ENCODE measurements at places on chromosomes 2 and 18. TPM values are rescaled to one million over a fixed set of nuclear protein-coding genes. Genes with fewer than 3 reads are reported as not detected.

GRCh38 chr18:58258692-58259342 lies 214.8 kb downstream of the NEDD4L start:
- no peak for DNase-seq

DNA sequence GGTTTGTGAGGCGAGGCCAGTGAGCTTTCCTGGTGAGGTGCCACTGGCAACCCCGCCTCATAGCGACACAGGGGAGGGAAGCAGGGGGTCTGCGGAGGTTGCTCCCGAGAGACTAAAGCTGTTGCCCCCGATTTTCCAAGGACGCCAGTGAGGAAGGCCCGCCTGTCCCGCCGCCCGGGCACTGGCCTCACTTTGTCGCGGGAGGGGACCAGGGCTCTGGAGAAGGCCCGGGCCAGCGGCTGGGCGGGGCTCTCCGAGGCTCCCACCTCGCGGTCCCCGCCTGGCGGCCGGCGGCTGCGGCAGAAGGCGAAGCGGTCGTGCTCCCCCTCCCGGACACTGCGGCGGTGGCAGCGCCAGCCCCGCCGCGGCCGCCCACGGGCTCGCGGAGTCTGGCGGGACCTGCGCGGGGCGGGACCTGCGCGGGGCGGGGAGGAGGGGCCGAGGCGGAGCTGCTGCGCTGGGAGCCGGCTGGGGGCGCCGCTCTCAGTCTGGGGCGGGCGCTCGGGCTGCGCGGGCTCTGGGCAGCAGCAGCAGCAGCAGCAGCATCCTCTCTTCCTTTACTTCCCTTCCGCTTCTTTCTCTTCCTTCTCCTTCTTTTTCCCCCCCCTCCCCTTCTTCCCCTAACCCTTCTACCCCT lies at the start of gene MAP2:
Gene MAP2, plus strand, starts transcription at position 486 of the 637 bp plus-strand sequence. CDS start 229,124 bp downstream, outside the sequence.
- DNase-seq = peak; percentile 96

DNA sequence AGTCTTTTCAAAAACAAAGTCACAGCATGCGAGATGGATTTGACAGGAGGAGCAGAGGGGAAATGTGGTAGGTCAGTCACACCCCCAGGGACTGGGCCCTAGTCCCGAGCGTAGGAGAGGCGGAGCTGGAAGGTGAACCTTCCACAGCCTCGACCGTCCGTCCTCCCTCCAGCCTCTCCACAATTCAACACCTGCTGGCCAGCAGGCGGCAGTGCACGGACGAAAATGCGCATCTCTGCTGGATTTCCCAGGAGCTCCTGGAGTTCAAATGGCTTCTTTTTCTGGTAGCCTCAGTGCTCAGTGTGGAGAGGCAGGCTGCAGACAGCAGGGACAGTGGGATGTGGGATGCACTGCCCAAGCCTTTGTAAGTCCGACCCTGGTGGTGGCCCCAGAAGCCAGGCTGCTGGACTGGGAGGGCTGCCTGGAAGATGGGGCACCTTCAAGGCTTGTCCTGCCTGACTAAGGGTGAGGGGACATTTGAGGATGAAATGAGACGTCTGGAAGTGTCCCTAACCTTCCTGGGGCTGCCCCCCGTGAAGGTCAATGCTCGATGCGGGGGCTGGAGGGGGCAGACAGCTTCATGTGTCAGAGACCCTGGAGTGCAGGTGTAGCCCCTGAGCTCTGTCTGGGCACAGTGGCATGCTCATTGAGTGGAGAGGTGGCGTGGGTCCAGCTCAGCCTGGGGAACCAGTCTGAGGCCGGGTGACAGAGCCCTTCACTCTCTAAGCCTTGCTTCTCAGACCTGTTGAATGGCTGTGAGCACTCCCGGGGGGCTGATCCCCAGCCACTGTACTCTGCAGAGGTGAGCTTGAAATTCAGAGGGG lies 189.5 kb downstream of the TFCP2L1 start:
- peak; percentile 83 for DNase-seq

- peak; percentile 77 for DNase-seq
These were observed at the start of gene LAMA3 for GRCh38 chr18:23689031-23689615. Gene LAMA3, plus strand, starts transcription at chr18:23689453. Its CDS starts 231 bp downstream, at chr18:23689684.

- DNase-seq = no peak
These were observed 89.8 kb downstream of the CABYR start for GRCh38 chr18:24228667-24229041.

DNA sequence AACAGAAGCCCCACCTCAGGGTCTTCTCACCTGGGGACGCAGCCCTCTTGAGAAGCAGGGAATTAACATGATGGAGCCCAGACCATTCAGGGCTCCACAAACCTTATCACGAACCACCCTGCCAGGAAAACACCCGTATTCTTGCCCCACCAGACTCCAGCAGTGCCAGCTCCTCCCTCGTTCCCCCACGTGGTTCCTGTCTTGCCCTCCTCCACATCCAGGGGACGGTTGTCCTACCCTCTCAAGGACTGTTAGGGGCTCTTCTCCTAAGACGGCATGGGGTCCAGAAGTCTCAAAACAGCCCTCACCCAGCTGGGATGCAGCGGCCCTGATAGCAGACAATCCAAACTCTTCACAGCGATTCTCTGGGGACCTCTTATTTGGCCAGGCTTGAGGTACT lies 372.2 kb upstream of the HS6ST1 start:
- DNase-seq = no peak

DNA sequence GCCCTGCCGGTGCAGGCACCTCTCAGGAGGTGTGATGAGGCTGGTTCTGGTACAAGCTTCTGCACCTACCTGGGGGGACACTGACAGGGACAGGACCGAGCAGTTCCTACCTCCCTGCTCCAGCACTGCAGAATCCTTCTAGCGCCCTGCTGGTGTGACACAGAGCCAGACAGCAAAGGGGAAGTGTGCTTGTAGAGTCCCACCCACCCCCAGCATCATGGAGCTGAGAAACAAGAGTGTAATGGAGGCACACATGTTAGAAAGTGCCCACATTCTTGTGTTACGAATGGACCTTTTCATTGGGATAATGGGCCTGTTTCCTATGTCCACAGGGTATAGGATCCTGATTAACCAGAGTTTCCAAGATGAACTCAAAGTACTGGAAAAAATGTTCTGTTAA lies 38.3 kb downstream of the OXER1 start:
- DNase-seq = peak; percentile 11

GRCh38 chr2:101173707-101174295 lies 22.6 kb upstream of the TBC1D8 start:
- DNase-seq = no peak

GRCh38 chr18:11901826-11902438 lies 6.2 kb downstream of the MPPE1 start:
- no peak for DNase-seq

DNA sequence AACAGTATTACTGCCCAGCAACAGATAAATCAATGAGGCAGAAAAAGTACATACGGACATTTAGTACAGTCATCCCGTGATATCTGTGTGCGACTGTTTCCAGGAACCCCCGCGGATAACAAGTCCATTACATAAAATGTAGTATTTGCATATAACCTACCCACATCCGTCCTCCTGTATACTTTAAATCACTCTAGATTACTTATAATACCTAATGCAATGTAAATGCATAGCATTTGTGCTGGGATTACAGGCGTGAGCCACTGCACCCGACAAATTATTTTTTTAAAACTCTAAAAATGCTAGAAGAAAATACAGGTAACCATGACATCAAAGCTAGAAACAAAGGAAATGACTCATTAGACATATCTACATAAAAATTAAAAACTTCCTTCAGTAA lies 91.6 kb downstream of the FAM161A start:
- no peak for DNase-seq

GRCh38 chr18:396251-396555 lies 104.3 kb downstream of the COLEC12 start:
- no peak for DNase-seq

DNA sequence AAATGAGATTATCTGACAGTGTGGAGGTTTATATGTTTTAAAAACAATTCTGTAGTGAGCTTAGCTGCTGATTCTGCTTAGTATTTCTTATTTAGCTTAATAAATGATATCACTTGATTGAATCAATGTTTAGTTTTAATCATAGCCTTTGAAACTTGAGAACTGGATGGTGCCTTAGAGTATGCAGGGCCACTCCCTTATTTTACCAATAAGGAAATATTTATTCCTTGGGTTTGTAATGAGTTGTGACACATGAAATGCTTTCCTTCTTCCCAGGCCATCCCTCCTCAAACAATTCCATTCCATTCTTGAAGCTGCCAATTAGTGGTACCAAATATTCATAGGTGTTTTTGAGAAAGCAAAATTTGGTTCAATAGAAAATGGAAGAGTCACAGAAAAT lies 183.8 kb upstream of the DCC start:
- DNase-seq = no peak

GRCh38 chr2:85303780-85304531 lies 23.8 kb downstream of the TGOLN2 start:
- DNase-seq = no peak

DNA sequence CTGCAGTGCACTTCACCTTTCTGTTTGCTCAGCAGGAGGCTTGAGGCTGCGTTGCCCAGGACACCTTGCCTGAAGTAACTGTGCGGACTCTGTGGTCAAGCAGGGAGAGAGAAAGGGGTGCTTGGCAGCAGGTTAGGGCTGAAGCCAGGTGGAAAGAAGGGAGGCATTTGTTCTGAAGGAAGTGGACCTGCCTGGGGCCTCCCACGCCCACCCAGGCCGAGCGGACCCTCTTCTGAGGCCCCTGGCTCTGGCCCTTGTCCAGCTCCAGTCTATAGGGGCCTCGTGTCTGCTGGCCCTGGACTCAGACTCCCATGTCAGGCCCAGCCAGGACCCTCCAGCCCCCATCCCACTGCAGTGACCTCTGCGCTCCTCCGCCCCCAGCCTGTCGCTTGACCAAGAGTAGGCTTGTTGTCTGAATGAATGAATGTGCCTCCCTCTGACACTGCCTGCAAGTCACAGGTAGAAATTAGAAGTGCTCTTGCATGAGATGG lies 2.5 kb downstream of the SNED1 start:
- DNase-seq = peak; percentile 49

GRCh38 chr18:8912348-8913326 lies 189.9 kb upstream of the NDUFV2 start:
- DNase-seq = no peak

DNA sequence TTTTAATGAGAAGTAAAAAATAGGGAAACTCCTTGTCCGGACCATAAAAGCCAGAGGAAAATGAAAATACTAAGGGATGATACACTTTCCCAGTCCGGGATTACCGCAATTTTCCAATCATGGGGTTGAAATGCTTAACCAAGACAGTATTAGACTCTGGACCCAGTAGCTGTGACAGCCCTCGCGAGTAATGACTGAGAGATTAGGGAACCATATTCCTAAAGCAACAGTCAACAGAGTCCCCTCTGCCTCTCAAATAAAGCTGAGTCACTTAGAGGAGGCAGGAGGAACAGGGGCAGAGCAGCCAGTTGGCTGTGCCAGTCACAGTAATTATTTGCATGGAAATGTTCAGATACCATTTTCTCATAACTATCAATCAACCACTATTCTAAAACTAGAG lies 34.8 kb downstream of the GPATCH11 start:
- no peak for DNase-seq

DNA sequence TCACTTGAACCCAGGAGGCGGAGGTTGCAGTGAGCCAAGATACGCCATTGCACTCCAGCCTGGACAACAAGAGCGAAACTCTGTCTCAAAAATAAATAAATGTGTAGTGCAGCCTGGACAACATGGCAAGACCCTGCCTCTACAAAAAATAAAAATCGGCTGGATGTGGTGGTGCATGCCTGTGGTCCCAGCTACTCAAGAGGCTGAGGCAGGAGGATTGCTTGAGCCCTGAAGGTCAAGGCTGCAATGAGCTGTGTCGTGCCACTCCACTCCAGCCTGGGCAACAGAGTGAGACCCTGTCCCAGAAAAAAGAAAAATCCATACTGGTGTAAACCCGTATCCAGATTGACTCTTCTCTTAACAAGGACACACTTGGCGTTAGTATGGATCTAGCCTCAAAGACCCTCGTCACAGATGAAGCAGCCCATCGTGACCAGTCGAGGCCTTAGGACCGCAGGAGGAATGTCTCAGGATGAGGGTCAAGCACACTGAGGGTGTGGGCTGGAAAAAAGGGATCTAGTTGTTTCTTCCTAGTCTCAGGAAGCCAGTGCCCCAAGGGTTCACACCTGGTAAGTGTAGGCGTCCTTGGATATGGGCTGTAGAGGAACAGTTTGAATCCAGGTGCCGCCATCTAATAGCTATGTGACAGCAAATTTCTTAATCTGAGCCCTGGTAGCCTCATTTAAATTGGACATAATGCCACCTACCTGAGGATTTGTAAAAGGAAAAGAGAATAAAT lies 4.0 kb upstream of the GPBAR1 start:
- DNase-seq = no peak

- no peak for DNase-seq
These were observed 31.6 kb upstream of the MAP3K20 start for GRCh38 chr2:173043897-173044519.

- no peak for DNase-seq
These were observed 104.3 kb upstream of the ST6GAL2 start for GRCh38 chr2:106990297-106990696.

- no peak for DNase-seq
These were observed 13.9 kb downstream of the PSMD14 start for GRCh38 chr2:161321944-161322648.

- DNase-seq = no peak
These were observed 554.5 kb downstream of the STK39 start for GRCh38 chr2:167692936-167693335.

DNA sequence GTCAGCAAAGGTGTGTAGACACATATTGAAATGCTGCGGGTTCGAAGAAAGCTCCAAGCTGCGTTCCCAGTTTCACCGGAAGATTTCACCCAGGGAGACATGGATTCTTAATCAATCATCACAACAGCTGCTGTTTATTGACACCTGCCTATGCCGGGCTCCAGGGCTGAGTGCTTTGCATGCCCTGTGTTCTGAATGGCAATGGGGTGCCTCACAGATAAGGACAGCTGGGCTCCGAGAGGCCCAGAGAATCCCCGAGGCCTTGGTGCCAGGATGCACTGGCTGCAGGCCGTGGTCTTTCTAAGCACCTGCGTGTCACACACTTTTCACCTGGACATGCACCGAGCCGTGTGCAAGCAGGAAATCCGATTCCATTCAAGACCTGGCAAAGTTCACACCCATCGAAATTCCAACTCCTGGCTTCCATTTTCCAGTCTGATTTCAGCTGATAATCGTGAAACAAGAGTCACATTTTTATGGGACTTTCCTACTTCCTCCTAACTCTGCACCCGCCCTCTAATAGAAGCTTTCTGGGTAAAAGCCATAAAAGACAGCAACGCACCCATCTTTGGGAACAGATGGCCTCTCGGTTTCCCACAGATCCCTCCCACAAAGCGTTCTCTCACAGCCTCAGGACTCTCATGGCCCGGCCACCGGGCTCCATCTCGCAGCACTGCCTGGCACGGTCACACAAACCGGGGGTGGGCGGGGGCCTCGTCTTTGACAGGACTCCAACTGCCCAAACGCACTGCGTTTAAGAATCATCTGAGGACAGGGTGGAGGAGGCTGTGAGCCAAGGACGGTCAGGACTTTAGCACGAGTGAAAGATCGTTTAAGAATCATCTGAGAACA lies 245.6 kb upstream of the SALL3 start:
- DNase-seq = no peak

Gene MROH2A
- not detected for polyA plus RNA-seq

Gene ESPNL
- polyA plus RNA-seq = 0.31 TPM

Gene KIDINS220
- 4.0 TPM for polyA plus RNA-seq

Gene PDE1A
- polyA plus RNA-seq = 25.8 TPM

Gene SFT2D3
- polyA plus RNA-seq = 6.5 TPM

Gene NFATC1
- polyA plus RNA-seq = 2.6 TPM

Gene TNFAIP6
- 0.73 TPM for polyA plus RNA-seq

Gene SPEG
- polyA plus RNA-seq = 65.1 TPM

Gene ATRAID
- polyA plus RNA-seq = 86.6 TPM

Gene DCDC2C
- polyA plus RNA-seq = not detected

Gene LRRC30
- not detected for polyA plus RNA-seq

Gene C2orf80
- polyA plus RNA-seq = not detected

Gene CCDC148
- not detected for polyA plus RNA-seq

Gene SAG
- polyA plus RNA-seq = not detected

Gene RTP5
- 0.10 TPM for polyA plus RNA-seq

Gene DNAH7
- polyA plus RNA-seq = 0.37 TPM

Gene CRYBA2
- polyA plus RNA-seq = 7.5 TPM

Gene GALNT14
- 1.4 TPM for polyA plus RNA-seq
